ENCODE measurements at places on chromosomes 4 and X.

- DNase-seq = no peak
Observed at GRCh38 chrX:117743469-117744251, 372.9 kb downstream of the KLHL13 start.

GRCh38 chrX:143165778-143166177 lies 140.1 kb downstream of the SPANXN4 start:
- no peak for DNase-seq

- DNase-seq = no peak
Observed at GRCh38 chr4:139852612-139853269, 187.1 kb downstream of the MGST2 start.

DNA sequence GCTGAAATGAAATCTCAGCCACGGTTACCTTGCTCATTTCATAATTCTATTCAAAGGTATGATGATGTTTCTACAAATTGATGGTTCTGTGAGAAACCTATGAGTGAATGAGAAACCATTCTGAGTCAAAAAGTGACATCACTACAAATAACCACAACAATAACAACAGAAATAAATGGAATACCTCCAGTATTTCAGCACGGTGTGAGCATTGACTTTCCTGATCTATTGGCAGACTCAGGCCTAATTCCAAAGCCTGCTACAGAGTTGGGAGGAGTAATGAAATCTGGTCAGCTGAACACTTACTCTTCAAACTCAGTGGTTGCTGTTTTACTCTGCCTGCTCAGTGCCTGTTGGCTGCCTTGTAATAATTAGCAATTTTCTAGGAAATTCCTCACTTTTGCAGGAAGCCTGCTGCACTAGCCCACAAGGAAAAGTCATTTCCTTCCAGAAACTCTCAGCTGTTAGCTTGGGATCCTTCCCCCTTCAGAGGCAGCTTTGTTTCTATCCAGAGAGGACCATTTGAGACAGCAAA lies 18.8 kb upstream of the SYNPO2 start:
- DNase-seq = no peak

- no peak for DNase-seq
Observed at GRCh38 chrX:12972878-12973560, 1.9 kb upstream of the TMSB4X start.

GRCh38 chrX:149837639-149838038 lies 43.3 kb upstream of the MAGEA8 start:
- no peak for DNase-seq

- no peak for DNase-seq
Observed at GRCh38 chrX:13090027-13090338, 45.6 kb upstream of the FAM9C start.

DNA sequence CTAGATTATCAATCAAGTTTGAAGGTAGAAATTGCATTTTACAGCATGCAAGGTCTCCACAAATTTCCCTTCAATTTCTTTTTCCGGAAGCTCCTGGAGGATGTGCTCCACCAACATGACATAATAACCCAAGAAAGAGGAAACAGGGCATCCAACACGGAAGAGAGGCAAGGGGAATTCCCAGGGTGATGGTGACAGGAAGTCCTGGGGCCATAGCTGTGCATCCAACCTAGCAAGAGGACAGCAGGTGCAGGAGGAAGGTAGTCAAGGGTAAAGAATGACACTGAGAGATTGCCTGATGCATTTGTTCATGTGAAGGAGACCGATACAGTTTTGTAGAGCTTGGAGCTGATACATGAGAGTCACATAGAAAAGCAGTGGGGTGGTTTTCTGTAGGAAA lies 115.7 kb upstream of the LSM6 start:
- peak; percentile 29 for DNase-seq

- no peak for DNase-seq
Observed at GRCh38 chr4:156705311-156705710, 266.3 kb downstream of the PDGFC start.

DNA sequence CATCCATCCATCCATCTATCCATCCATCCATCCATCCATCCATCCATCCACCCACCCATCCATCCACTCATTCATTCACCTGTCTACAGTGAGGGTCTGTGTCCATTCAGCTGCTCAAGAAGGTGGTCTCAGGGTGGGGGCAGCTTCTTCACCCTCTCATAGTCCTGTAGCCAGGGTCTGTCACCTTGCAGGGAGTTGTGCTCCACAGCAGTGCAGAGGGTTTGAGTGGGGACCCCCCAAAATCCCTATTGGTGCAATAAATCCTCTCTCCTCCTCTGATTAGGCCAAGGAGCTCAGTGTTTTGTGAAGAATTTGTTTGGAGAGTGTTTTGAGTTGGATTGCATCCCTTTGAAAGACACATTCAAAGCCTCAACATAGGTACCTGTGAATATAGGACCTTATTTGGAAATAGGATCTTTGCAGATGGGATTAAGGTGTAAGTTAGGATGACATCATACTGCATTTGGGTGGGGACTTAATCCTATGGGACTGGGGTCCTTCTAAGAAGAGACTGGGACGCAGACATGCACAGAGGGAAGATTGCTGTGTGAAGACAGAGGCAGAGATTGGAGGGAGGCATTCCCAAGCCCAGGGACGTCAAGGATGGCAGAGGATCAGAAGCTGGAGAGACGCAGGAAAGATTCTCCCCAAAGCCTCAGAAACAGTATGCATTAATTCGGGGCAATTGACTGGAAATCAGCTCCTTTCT lies 12.0 kb downstream of the P2RY8 start:
- DNase-seq = no peak

- no peak for DNase-seq
Observed at GRCh38 chrX:73561801-73562200, 1.2 kb upstream of the CHIC1 start.

DNA sequence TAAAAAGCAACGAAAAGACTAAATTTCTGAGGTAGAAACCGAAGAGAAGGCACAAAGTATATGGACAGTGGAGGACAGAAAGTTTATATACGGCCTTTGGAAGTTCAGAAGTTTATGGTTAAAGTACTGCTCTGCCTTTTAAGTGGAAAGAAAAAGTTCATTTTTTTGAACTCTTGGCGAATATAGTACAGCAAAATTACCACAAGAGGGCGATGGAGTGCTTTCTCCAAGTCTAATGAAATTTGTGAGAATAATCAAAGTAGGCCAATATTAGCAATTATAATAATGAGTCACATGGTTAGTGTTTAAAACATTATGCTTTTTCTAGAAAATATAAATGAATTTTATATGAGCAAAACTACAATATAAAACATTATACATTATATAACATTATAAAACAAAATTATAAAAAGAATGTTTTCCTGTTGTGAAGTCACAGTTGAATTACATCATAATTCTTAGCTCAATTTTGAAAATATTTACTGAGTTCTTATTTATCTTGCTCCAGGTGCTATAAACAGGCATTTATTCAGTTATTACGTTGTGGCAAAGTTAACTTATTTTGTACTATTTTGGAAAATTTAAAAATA lies 136.2 kb upstream of the BMPR1B start:
- DNase-seq = peak; percentile 57

DNA sequence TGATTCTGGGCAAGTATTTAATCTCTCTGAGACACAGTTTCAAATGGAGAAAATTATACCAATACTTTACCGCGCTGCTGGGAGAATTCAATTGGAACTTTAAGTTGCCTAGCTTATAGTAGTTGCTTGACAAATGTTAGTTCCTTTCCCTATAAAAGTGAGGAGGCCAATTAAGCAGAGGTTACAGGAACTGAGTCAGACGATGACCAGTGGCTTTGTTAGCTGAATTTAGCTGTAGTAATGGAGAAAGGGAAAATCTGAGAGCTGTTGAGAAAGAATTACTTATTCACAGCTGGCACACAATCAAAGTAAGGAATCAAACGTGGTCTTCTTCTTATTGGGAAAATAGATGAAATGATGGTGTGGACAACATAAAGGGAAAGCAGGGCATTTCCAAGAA lies 29.6 kb downstream of the SMARCA1 start:
- no peak for DNase-seq

DNA sequence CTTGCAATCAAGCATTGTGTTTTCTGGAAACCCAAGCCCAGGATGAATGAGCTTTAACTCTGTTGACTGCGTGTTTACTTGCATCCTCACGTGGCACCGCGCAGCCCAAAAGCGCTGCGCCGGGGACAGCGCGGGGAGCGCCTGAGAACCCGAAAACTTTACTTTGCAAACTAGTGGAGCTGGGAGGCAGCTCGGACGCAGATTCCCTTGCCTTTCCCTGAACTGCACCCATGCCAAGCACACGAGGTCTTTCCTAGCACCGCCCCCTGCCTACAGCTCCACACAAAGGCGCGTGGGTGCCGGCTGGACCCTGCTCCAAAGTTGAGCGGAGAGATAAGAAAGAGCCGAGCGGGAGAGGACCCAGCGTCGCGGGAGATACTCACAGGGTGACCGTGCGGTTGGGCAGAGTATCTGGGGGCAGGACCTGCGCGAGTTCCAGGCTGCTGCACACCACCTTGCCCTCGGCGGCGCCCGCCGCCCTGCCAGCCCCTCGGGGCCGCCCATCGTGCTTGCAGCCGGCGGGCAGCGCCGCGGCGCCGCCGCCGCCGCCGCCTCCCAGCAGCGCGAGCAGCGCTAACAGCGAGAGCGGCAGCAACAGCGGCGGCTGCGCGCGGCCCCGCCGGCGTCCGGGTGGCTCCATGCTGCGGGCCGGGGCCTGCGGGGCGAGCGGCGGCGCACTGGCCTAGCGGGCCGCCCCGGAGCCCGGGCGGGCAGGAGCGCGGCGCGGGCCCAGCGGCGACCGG lies 550 bp downstream of the ADGRA3 start:
- DNase-seq = peak; percentile 44

GRCh38 chr4:141711211-141711610 lies 74.8 kb downstream of the IL15 start:
- no peak for DNase-seq

- DNase-seq = no peak
Observed at GRCh38 chrX:106484233-106484632, 127.5 kb upstream of the RADX start.

GRCh38 chr4:131764730-131765129 lies 1384.4 kb upstream of the PCDH10 start:
- DNase-seq = peak; percentile 2

- DNase-seq = no peak
Observed at GRCh38 chr4:88812420-88812819, 114.8 kb upstream of the NAP1L5 start.

- no peak for DNase-seq
Observed at GRCh38 chr4:137572163-137572562, 39.9 kb upstream of the PCDH18 start.

DNA sequence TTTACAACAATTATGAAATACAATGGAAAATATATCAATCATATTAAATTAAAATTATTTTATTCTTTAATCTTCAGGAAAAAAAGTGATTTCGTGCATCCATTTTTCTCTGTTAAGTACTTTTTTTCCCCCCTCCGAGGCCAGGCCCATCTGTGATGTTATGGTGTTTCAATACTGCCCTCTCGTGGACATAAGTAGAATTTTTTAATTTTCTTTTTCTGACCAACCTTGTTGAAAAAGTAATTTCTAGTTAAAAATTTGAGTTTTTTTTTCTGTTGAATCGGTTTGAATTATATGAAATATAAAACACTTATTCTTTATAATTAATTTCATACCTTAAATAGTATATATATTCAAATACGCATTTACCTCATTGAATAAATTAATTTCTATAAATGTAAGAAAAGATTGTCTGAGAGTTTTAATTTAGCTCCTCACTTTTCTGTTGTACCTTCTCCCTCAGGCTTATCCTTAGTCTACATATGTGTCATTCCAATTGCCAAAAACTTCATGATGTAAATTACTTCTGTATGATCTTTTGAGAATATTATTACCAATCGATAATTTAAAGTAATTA lies 175.8 kb upstream of the TECRL start:
- DNase-seq = peak; percentile 25

- no peak for DNase-seq
Observed at GRCh38 chr4:173039617-173040577, 128.7 kb upstream of the GALNT7 start.

DNA sequence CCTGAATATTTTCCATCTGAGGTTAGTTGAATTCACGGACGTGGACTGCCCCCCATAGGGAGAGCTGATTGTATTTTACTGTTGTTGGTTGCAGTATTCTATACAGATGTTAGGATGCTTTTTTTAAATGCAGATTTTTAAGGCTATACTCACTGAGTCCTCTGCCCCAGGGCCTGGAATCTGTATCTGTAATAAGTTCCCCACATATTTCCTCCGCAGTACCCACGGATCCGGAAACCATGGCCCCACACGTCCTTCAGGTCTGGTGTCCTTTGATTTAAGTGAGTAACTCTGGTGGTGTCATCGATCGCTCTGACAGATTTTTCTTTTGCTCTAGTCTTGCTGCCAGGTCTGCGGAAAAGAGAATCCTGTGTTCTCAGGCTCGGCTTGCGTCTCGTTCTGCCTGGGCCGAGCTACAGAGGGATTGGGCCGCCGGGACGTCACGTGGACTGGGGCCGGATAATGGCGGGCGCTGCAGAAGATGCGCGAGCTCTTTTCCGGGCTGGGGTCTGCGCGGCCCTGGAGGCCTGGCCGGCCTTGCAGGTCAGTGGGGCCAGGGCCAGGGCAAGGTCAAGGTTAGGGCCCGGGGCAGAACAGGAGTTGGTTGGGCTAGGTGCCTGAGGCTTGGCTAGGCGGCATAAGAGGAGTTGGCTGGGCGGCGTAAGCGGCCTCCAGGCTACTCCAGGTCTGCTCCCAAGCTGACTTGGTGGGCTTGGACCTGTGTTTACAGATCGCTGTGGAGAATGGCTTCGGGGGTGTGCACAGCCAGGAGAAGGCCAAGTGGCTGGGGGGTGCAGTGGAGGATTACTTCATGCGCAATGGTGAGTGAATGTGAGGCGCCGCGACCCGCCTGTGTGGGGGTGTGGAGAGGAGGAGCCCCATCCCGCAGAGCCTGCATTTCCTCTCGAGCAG lies at the start of gene TSR2:
Gene TSR2 (plus strand): TSS at position 445 of the 912 bp plus-strand sequence. CDS start 18 bp downstream, at position 463.
- DNase-seq = peak; percentile 81

DNA sequence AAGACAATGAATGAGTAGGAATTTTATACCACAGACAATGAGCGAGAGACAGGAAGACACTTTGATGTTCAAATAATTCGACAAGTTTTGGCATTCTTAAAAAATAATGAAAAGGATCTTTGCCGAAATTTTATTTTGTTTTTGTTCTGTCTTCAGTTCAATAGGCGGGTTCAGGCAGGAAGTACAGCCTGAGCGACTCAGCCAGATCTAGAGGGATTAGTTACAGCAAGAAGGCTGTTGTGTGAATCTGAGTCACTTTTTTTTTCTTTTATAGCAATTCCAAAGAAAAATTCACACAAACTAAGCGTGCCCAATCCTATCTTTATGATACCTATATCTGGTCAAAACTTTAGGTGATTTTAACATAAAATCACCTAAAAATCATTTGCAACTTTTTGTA lies 505.4 kb upstream of the FAM241A start:
- DNase-seq = no peak

- DNase-seq = no peak
Observed at GRCh38 chr4:39335566-39335965, 30.6 kb downstream of the RFC1 start.

GRCh38 chrX:10048076-10048475 lies 80.9 kb downstream of the CLDN34 start:
- no peak for DNase-seq

- DNase-seq = peak; percentile 44
Observed at GRCh38 chrX:71652405-71652804, 14.9 kb upstream of the LOC101059915 start.

DNA sequence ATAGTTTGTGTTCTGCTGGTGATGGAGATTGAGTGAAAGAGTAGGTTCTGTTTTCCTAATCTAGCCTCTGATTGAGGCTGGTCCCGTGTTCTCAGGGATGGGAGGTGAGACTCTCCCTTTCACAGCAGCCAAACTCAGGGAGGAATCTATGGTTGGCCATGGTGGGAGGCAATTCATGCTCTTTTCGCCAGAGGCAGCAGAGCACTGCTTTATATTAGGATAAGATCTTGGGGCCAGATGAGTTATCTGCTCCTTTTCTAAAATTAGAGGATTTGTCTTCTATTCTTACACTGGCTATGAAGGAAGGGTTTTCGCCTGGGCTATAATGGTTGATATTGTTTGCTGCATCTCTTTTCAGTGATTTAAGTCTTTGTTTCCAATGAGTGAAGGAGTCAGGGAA lies 63.9 kb upstream of the NLGN4X start:
- DNase-seq = no peak
